Karpas-422 (cell line): ENCODE measurements at places on chromosomes 4 and X. TPM values are rescaled to one million over a fixed set of nuclear protein-coding genes. Genes with fewer than 3 reads are reported as not detected.

The ARL9 gene
- total RNA-seq = not detected in 2 replicates

The FHDC1 gene
- 0.07 and 0.61 TPM in 2 replicates for total RNA-seq

The PRKG2 gene
- total RNA-seq = not detected in 2 replicates

The NXF2 gene
- not detected in 2 replicates for total RNA-seq

The MAGED4B gene
- not detected in 2 replicates for total RNA-seq

The DDIT4L gene
- not detected in 2 replicates for total RNA-seq

The PAGE4 gene
- total RNA-seq = not detected in 2 replicates

The CSAG3 gene
- not detected in 2 replicates for total RNA-seq

The AWAT2 gene
- not detected in 2 replicates for total RNA-seq

The ENOPH1 gene
- total RNA-seq = 13.4 and 17.2 TPM in 2 replicates

DNA sequence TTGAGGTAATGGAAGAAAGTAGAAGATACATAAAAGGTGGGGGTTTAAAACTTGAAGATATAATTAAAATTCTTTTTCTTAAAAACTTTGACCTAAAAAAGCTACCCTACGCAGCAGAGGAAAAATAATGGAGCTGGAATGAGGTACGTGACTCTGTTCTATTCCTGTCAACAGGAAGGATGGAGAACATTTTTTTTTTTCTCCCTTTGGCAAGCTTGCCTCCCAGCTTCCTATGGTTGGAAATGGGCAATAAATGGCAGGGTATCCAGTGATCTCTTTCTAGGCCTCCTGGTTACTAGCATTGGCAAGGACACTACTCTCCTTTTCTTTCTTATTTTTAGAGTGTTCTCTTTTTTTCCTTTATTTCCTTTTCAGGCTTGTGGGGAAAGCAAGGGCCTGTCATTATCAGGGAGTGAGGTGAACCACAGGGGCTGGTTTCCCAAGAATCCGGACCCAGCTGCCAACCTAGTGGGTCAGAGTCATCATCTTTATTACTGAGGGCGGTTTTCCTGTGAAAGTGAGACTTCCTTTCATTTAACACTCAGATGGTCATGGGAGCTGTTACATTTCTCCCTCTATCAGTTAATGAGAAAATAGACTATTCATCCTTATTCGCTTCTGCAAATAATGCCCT lies 224.6 kb downstream of the SPRY1 start:
- H3K36me3 ChIP-seq = no peaks in the 10 kb centered on the region
- no peaks in the 10 kb centered on the region for H3K27me3 ChIP-seq
- no peak overlapping the region for H3K4me3 ChIP-seq

GRCh38 chrX:70254909-70255308 lies 5.1 kb downstream of the P2RY4 start:
- no peak overlapping the region for H3K27ac ChIP-seq
- H3K4me1 ChIP-seq = no peaks in the 10 kb centered on the region
- H3K4me3 ChIP-seq = no peak overlapping the region
- H3K27me3 ChIP-seq = no peaks in the 10 kb centered on the region
- no peaks in the 10 kb centered on the region for H3K36me3 ChIP-seq
- DNase-seq = no peak

DNA sequence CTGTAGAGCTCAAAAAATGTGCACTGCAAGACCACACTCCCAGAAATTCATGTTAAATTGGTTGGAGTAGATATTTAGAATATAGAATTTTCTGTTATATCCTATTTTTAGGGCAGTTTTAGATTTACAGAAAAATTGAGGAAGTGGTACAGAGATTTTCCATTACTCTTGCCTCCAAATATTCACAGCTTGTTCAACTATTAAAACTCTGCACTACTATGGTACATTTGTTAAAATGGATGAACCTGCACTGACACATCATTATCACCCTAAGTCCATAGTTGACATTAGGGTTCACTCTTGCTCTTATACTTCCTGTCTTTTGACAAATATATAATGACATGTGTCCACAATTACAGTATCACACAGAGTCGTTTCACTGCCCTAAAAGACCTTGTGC lies 1724.5 kb downstream of the C4orf33 start:
- no peaks in the 10 kb centered on the region for H3K36me3 ChIP-seq
- DNase-seq = no peak
- no peak overlapping the region for H3K27ac ChIP-seq
- H3K27me3 ChIP-seq = no peaks in the 10 kb centered on the region
- no peaks in the 10 kb centered on the region for H3K4me1 ChIP-seq
- H3K4me3 ChIP-seq = no peak overlapping the region

GRCh38 chrX:110407910-110408545 lies 49.4 kb downstream of the RTL9 start:
- H3K4me1 ChIP-seq = peaks cover 8% of the 10 kb centered on the region
- no peaks in the 10 kb centered on the region for H3K27me3 ChIP-seq
- DNase-seq = peak; percentile 85
- H3K4me3 ChIP-seq = no peak overlapping the region

- H3K4me3 ChIP-seq = peak overlapping the region; percentile 63; the same call in 1 of the 2 replicates
- H3K27ac ChIP-seq = no peak overlapping the region
- H3K4me1 ChIP-seq = peaks cover 33% of the 10 kb centered on the region
- H3K36me3 ChIP-seq = no peaks in the 10 kb centered on the region
- no peak for DNase-seq
Observed at GRCh38 chrX:150546711-150547153, 21.7 kb upstream of the MTM1 start.

- no peak for DNase-seq
- no peak overlapping the region for H3K27ac ChIP-seq
- no peaks in the 10 kb centered on the region for H3K27me3 ChIP-seq
- no peak overlapping the region for H3K4me3 ChIP-seq
- H3K4me1 ChIP-seq = no peaks in the 10 kb centered on the region
- no peaks in the 10 kb centered on the region for H3K36me3 ChIP-seq
Observed at GRCh38 chr4:164177153-164177552, 576.8 kb upstream of the SMIM31 start.

GRCh38 chr4:136383082-136383481 lies 1149.2 kb downstream of the PCDH18 start:
- no peaks in the 10 kb centered on the region for H3K4me1 ChIP-seq
- DNase-seq = no peak
- no peak overlapping the region for H3K27ac ChIP-seq
- no peaks in the 10 kb centered on the region for H3K27me3 ChIP-seq

- DNase-seq = no peak
- no peaks in the 10 kb centered on the region for H3K4me1 ChIP-seq
- H3K4me3 ChIP-seq = no peak overlapping the region
Observed at GRCh38 chr4:71202705-71203104, 136.1 kb upstream of the SLC4A4 start.

GRCh38 chrX:25941559-25942250 lies 196.4 kb upstream of the MAGEB18 start:
- no peaks in the 10 kb centered on the region for H3K4me1 ChIP-seq
- no peak for DNase-seq
- H3K36me3 ChIP-seq = no peaks in the 10 kb centered on the region
- H3K4me3 ChIP-seq = no peak overlapping the region
- no peak overlapping the region for H3K27ac ChIP-seq
- H3K27me3 ChIP-seq = no peaks in the 10 kb centered on the region

DNA sequence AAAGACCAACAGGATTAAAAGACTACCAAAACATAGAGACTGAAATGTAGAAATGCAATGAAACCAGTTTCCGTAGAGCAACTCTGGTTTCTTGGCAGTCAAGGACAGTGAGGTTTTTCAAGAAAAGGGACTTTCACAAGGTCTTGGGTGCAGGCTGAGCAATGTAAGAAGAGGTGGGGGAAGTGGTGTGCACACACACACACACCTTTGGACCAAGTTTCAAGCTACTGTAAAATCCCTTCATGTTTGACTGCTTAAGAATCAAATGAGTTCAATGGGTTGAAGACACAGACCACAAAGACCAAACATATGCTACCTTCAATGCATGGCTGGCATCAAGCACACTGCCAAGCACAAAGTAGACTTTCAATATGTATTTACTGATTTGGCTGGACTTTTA lies 17.8 kb upstream of the MCF2 start:
- H3K27ac ChIP-seq = no peak overlapping the region
- H3K4me1 ChIP-seq = no peaks in the 10 kb centered on the region

DNA sequence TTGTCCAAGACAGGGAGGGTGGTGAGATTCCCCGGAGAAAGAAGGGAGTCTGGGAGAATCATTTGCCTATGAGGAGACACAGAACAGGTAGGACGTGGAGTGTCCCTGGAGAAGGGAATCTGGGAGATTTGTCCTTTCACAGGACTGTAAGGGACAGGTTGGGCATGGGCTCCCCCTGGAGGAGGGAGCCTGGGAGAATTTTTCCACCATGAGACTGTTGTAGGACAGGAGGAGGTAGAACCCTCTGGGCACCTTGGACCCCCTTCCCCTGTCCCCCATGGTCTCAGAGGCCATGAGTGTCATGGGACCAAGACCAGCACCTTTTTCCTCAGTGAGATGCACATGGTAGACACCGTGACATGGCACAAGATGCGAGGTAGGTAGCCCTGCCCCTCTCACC lies 2.8 kb downstream of the PORCN start:
- no peaks in the 10 kb centered on the region for H3K27me3 ChIP-seq
- H3K27ac ChIP-seq = no peak overlapping the region
- peaks cover 20% of the 10 kb centered on the region for H3K4me1 ChIP-seq
- H3K4me3 ChIP-seq = no peak overlapping the region
- no peak for DNase-seq

DNA sequence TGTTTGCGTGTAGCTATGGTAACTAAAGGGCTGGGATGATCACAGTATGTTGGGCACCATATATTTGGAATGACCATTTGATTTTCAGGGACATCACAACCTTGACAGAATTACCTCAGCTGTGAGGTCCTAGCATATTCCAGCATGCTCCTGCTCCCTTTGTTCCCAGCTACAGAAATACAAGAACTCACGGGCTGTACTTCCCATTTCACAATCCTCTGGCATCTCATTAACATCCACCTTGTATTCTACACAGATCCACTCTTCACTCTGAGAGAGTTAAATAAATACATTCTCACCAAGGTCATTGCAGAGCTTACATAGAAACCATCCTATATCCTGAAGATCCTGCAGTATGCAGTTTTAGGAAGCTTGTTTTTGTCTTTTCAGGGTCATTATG lies 169.7 kb downstream of the FRMPD4 start:
- no peak overlapping the region for H3K4me3 ChIP-seq
- H3K27me3 ChIP-seq = no peaks in the 10 kb centered on the region
- no peaks in the 10 kb centered on the region for H3K36me3 ChIP-seq
- H3K27ac ChIP-seq = no peak overlapping the region
- no peaks in the 10 kb centered on the region for H3K4me1 ChIP-seq
- no peak for DNase-seq

- no peaks in the 10 kb centered on the region for H3K36me3 ChIP-seq
- H3K27ac ChIP-seq = peak overlapping the region; percentile 80
- peak; percentile 74 for DNase-seq
- H3K4me1 ChIP-seq = peaks cover 51% of the 10 kb centered on the region
- no peaks in the 10 kb centered on the region for H3K27me3 ChIP-seq
Observed at GRCh38 chr4:186942758-186943377, 219.2 kb upstream of the FAT1 start.

DNA sequence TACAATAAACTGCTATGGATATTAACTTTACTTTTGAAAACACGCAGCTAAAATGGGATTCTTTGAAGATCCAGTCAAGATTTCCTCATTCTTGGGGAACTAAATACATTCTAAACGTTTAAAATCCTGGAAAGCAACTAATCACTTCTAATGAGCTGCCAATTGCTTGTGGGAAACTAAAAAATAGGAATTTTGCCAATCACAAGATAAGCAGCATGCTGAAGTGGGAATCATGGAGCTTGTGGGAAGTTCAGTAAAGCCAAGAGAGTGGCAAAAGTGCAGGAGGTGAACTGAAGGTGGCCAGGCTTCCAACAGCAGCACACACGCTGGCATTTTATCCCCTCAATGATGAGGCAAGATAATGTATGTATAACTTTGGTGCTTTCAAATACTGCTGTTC lies 133.0 kb downstream of the GPC3 start:
- H3K4me3 ChIP-seq = no peak overlapping the region
- DNase-seq = no peak
- peaks cover 2% of the 10 kb centered on the region for H3K4me1 ChIP-seq
- H3K27me3 ChIP-seq = no peaks in the 10 kb centered on the region
- H3K27ac ChIP-seq = no peak overlapping the region
- H3K36me3 ChIP-seq = no peaks in the 10 kb centered on the region

GRCh38 chr4:78673337-78673736 lies 102.8 kb upstream of the BMP2K start:
- H3K36me3 ChIP-seq = no peaks in the 10 kb centered on the region
- H3K27me3 ChIP-seq = no peaks in the 10 kb centered on the region
- H3K4me1 ChIP-seq = peaks cover 7% of the 10 kb centered on the region
- no peak for DNase-seq
- H3K4me3 ChIP-seq = no peak overlapping the region
